ENCODE measurements at places on chromosomes 3 and 15. TPM values are rescaled to one million over a fixed set of nuclear protein-coding genes. Genes with fewer than 3 reads are reported as not detected.
A peak's percentile ranks its signal among the peaks of the same experiment; 100 is the strongest.

EHHADH gene
- total RNA-seq: 6.2 TPM

ISG20 gene
- 20.2 TPM for total RNA-seq

PPARG gene
- 37.8 TPM for total RNA-seq

LRRC3B gene
- total RNA-seq: 0.45 TPM

ONECUT1 gene
- not detected for total RNA-seq

ZFAND6 gene
- total RNA-seq: 85.3 TPM

IL17RC gene
- 33.2 TPM for total RNA-seq

MUC13 gene
- total RNA-seq: not detected

ANKRD34C gene
- 0.13 TPM for total RNA-seq

DNA sequence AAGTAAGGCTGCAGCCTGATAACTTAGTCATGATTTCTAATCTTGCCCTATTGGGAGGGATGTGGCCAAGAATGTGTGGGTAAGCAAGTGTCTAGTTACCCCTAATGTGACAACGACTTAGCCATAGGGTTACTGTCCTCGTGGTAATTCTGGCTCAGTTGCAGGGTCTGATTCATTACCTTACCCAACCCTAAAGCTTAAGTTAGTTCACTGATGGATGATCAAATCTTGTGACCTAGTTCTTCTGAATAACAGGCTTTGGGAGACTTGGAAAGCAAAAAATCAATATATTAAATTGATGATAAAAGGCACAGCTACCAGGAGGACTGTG, 1.6 kb upstream of the INTS14 start:
- no peak for DNase-seq

DNA sequence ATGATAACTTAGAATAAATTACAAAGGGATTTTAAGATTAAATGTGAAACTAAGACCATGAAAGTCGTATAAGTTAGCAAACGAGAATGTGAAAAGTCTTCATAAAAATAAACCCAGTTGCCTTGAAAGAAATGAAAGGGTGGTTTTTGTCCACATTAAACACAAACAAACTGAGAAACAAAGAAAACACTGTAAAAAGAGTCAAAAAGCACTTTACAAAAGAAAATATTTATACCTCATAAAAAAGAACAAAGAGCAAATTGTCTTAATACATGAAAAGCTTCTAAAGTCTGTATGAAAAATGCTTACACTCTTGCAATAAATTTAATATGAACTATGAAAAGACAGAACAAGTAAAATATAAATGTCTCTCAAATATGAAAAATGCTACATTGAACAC, 865.9 kb upstream of the CADM2 start:
- DNase-seq: no peak

GRCh38 chr3:194806991-194807630, 121.4 kb downstream of the FAM43A start:
- no peak for DNase-seq

- no peak for DNase-seq
These were observed 328.8 kb downstream of the PTPRG start for GRCh38 chr3:61890167-61890566.

- DNase-seq: no peak
These were observed 203.6 kb downstream of the AKAP13 start for GRCh38 chr15:85583923-85584390.

DNA sequence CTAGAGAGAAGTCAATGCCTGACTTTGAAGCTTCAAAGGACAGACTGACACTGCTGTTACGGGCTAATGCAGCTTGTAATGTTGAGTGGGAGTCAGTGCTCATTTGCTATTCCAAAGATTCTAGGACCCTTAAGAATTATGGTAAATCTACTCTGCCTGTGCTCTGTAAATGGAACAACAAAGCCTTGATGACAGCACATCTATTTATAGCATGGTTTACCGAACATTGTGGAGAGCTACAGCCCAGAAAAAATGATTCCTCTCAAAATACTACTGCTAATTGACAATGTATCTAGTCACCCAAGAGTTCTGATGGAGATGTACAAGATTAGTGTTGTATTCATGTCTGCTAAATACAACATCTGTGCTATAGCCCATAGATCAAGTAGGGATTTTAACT, 262.3 kb downstream of the EPHA6 start:
- DNase-seq: no peak

GRCh38 chr3:134357914-134358811, 16.1 kb downstream of the AMOTL2 start:
- DNase-seq: peak; percentile 66

DNA sequence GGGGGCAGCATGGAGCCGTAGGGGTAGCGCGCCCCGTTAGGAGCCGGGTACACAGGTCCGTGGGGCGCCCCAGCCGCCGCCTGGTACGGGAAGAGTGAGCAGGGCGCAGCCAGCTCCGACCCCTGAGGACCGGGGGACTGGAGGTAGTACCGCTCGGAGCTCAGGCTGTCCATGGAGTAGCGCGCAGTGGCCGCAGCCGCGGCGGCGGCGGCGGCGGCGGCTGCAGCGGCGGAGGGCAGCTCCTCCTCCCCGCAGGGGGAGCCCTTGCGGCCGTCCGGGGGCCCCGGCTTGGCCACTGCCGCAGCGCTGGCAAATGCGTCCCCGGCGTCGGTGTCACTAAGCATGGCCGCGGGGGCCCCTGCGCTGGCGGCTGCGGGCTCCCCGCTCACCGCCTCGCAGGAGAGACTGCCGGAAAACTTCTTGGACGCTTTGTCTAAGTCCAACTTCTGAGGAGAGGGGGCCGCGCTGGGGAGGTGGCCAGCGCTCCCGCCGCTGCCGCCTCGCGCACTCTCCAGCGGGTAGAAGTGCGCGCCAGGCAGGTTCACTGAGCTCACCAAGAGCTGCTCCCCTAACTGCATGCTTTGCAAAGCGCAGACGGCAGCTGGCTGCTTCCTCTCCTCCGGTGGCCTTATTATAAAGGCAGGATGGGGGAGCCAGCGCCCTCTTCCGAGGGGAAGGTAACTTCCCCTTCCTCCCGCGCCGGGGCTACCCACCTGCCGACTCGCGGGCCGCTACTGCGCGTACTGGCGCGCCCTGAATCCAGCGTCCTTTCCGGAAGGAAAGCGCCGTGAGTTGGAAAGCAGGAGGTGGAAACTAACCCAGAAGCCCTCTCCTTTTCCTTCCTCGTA, at the start of gene EOMES:
EOMES (minus strand) TSS at position 607 of the 848 bp plus-strand sequence; CDS start at position 578, 29 bp downstream.
- DNase-seq: no peak

GRCh38 chr3:105765308-105765639, 103.5 kb downstream of the CBLB start:
- DNase-seq: no peak

DNA sequence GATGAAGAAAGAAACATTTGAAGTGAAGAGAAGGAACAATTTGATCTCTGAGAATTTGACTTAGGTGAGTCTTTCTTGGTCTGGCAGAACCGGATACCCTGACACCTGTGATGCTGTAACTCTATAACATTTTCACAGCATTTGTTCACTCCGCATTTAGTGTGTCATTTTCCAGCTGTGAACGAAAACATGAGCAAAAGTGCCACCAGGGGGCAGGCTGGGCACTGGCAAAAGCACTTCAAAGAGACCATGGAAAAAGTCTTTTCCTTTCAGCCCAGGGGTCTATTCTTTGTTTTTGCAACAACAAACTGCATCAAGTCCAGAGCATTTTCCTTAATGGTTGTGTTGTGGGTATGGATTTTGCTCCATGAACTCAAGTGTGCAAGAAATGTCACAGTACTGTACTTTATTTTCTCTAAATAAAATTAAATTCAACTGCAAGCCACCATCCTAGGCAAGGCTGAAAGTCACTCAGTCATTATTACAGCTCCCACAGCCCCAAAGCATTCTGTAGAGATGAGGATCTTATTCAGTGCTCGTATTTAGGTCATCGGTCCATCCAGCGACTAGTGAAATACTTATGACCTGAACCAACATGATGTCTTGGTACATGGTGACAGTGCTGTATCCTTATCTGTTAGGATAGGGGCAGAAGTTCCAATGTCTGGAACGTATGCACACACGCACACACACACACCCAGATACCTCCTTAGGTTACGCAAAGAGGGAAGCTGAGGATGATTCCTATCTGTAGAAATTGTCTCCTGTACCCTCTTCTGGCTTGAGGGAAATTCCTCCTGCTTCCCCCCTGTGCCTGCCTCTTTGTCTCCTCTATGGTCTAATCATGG, 125.5 kb downstream of the GADL1 start:
- DNase-seq: peak; percentile 86

- no peak for DNase-seq
These were observed 112.3 kb downstream of the P3H2 start for GRCh38 chr3:190008432-190008831.

- no peak for DNase-seq
These were observed 17.4 kb upstream of the ZNF609 start for GRCh38 chr15:64443016-64443415.

GRCh38 chr3:69065318-69065964, 13.3 kb upstream of the TMF1 start:
- no peak for DNase-seq

- no peak for DNase-seq
These were observed 751.7 kb upstream of the GOLIM4 start for GRCh38 chr3:168847291-168847883.
